ENCODE measurements at places on chromosomes 16 and 17.

DNA sequence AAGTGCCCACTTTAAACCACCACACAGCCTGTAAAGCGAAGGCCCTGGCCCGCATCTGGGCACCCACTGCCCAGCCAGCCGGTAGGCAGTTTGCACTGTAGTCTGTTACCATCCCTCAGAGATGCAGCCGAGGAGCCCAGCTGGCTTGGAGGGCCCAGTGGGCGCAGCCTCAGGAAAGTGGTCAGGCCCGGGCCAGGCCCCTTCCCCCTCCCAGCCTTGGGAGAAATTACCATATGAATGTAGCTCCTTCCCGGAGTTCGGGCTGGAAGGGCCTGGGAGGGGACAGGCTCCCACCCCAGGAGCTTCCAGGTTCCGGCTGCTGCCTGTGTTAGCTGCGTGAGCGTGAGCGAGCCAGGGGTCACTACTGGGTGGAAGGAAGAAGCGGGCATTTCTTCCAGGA is 325.4 kb downstream of the SEC14L1 start:
- no peak for DNase-seq

- DNase-seq, result no peak
Observed at GRCh38 chr17:59254742-59255141, 34.4 kb downstream of the GDPD1 start.

DNA sequence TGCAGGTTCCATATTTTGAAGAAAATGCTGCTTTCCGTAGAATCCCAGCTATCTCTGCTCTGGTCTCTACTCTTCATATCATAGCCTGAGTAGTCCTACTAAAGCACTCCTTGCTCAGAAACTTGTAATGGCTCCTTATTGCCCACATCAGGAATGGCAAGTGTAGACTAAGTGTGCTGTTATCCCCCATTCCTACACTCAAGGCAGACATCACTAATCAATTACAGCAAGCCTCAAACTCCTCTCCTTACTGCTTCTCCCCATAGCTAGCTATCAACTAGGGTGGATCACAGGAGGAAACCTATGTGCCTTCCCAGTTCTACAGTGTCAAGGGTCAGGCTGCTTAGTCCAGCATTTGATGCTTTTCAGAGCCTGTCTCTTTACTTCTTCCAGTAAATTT is 163.4 kb downstream of the HAPSTR1 start:
- no peak for DNase-seq

DNA sequence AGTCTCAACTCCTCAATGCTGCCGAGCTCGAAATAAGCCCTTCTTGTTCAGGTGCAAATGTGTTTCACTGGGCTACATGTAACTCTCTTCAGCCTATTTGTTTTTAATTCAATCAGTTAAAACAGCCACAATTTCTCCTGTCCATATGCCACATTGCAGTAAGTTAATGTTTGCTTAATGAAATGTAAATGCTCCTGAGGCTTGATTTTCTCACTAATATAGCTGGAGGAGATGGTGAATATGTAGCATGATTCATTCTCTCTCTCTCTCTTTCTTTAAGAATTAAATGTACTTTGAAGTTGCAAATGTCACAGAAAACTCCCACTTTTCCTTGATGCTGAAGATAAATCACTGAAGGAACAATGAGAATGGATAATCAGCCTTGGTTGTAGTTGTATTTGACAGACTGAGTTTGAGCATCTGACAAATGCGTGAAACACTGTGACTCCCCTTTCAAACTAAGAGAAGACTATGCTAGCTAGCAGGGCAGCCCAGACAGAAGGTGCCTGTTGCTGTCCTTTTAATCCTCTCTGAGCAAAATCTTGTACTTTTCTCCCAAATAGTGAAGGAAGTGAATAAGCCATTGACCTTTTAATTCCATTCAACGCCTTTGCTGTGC is 161.8 kb downstream of the ANKFN1 start:
- DNase-seq, result no peak

- peak; percentile 45 for DNase-seq
Observed at GRCh38 chr17:7889166-7889955, 772 bp downstream of the CHD3 start.

GRCh38 chr16:15613676-15614075 is 29.3 kb downstream of the MARF1 start:
- no peak for DNase-seq

DNA sequence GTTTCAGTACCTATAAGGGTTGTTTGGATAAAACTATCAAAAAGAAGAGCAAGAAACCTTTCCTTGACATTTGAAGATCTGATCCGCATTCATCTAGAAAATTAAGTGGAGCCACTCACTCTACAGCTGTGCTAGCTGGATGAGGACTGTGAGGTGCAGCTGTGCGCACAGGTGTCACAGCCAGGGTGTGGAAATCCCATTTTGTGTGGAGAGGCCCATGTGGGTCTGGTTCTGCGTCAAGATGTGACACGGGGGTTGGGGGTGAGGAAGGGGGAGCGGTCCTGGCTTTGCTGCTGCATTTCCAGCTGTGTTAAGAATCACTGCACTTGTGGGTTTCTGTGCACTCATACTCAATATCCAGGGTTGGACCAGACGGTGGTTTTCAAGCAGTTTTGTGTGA is 70.7 kb downstream of the CLEC16A start:
- DNase-seq, result no peak

- DNase-seq, result no peak
Observed at GRCh38 chr17:77096570-77097214, 44.1 kb upstream of the SEC14L1 start.

DNA sequence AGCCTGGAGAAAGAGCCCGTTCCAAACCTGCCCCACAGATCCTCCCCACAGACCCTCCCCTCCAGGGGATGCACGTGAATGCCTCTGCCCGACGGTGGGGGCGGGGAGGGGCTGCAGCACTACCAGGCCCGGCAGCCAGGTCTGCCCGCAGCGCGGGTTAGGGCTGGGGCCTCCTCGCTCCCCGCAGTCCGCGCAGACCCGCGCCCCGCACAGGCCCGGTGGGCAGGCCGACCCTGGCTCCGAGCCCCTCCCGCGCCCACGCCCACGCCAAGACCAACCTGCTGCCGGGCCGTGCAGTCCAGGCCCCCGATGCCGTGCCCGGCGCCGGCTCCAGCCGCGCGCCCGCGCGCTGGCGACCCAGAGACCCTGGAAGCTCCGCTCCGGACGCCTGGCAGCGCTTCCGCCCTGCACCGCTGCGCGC is at the start of gene RPUSD1:
Gene RPUSD1 (minus strand): TSS at position 404 of the 421 bp plus-strand sequence. CDS start 644 bp downstream, outside the sequence.
- DNase-seq, result no peak

- DNase-seq, result peak; percentile 43
Observed at GRCh38 chr17:38730526-38731379, 612 bp downstream of the CISD3 start.

DNA sequence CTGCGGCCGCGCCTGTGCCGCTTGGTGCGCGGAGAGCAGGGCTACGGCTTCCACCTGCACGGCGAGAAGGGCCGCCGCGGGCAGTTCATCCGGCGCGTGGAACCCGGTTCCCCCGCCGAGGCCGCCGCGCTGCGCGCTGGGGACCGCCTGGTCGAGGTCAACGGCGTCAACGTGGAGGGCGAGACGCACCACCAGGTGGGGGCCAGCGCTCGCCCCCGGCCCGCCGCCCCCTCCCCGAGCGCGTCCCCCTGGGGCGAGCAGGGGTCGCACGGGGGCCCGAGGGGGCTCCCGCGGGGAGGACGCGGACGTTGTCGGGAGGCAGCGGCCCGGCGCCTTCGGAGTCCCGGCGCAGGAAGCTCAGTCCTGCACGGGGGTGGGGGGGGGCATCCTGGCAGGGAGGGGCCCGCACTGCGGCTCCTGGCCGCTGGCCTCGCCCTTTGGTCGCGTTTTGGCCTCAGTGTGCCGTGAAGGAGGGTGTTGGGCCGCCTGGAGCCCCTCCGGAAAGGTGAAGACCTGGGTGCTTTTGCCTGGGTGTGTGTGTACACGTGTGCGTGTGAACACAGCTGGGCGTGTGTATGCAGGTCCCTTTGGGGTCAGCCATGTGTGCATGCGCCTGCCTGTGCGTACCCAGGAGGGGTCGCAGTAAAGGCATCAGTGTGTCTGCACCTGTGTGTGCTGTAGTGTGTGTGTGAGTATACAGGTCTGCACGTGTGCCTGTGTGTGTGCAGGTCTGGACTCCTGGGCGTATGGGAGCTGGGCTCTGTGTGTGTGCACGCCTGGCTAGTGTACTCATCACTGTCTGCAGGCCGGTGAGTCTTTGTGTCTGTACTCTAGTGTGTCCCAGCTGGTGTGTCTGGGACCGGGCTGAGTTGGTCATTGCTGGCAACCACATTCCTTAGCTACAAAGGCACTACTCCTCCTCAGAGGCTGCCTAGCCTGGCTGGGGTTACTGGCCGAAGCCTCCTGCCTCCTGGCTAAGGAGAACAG is 615 bp downstream of the NHERF2 start:
- no peak for DNase-seq

DNA sequence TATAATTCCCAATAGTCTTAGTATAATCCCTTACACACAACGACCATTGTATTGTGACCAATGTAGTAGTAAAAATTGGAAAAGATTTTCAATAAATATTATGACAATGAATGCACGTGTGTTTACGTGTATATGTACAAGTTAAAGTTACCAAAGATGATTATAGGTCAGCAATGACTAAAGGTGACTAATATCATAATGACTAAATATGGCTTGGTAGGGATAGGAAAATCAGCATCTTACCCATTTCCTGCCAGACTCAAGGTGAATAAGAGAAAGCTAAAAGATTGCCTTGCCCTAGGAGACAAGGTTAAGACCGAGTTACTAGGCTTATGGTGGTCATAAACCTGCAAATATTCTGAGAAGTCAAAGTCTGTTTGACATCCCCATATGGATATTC is 34.4 kb downstream of the CPD start:
- DNase-seq, result no peak

- no peak for DNase-seq
Observed at GRCh38 chr17:55672585-55673501, 49.8 kb downstream of the TMEM100 start.

GRCh38 chr16:85754413-85754812 is 3.5 kb upstream of the C16orf74 start:
- no peak for DNase-seq

DNA sequence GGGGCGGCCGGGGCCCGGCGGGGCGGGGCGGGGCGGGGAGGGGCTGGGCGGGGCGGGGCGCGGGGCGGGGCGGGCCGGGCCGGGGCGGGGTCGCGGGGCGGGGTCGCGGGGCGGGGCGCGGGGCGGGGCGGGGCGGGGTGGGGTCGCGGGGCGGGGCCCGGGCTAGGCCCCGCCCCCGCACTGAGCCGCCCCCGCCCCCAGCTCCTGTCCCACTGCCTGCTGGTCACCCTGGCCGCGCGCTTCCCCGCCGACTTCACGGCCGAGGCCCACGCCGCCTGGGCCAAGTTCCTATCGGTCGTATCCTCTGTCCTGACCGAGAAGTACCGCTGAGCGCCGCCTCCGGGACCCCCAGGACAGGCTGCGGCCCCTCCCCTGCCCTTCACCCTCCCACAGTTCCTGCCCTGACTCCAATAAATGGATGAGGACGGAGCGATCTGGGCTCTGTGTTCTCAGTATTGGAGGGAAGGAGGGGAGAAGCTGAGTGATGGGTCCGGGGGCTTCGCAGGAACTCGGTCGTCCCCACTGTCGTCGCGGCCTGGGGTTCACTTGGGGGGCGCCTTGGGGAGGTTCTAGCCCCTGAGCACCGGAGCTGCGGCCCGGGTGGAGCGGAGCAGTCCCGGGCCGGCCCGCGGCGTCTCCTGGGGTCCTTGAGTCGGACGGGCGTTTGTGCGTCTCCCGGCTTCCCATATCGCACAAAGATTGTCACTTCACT is 795 bp upstream of the HBM start:
- no peak for DNase-seq

- DNase-seq, result no peak
Observed at GRCh38 chr16:67063008-67063407, 34.1 kb downstream of the CBFB start.

GRCh38 chr17:52030052-52030451 is 128.5 kb downstream of the CA10 start:
- DNase-seq, result no peak

DNA sequence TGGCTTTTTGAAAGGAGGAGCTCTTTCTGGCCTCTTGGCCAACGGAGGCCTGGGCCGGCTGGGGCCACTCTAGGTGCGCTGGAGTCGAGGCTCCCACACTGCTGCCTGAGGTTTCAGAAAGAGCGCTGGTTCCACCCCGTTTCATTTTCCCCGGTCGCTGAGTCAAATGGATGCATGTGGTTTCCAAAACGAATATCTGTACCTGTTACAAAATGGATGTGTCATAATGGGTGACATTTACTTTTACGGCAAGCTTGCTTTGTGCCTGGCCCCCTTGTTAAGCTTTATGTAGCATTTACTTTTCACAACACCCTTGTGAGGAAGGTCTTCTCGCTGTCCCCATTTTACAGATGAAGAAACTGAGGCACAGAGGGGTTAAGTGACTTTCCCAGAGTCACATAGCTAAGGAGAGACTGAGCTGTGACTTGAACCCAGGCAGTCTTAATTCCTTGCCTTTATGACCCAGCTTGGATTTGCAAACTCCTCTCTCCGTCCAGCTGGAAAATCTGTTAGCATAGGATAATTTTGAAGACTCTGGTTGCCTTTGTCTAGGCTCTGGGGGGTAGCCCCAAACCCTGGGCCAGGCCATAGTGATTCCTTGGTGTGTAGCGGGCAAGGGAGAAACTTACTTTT is 10.6 kb downstream of the KSR1 start:
- peak; percentile 81 for DNase-seq

DNA sequence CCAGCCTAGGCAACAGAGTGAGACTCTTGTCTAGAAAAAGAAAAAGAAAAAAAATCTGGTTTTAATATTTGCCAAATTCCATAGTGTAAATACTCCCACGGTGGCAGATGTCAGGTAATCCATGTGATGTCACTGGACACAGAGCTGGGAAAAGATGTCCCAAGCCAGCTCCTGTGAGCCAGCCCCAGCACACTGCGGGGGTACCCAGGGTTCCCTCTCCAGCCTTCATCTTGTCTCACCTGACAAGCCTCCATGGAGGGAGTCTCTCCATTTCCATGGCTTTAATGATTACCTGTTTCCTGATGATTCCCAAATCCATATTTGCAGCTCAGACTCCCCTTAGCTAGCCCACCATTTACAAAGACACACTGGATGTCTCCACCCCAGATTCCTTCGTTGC is 4.6 kb downstream of the CD300LB start:
- peak; percentile 9 for DNase-seq

DNA sequence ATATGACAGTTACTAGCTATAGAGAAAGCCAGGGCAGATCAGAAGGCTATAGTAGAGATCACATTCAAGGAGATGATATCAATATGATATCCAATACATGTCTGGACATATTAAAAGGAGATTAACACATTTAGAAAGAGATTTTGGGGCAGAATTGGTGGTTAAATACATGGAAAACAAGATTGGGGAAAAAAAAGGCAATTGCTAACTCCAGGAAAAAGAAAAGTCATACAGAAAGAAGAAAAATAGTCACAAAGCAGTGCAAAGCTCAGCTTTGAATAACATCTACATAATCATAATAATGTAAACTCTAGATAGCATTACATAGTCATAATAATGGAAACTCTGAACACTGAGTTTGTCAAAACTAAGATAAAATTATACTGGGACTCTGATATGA is 40.6 kb downstream of the MYH11 start:
- no peak for DNase-seq
